HFFc6 (cell line): ENCODE measurements at places on chromosomes 1 and 21.

GRCh38 chr1:35642471-35642955 lies 1.2 kb upstream of the PSMB2 start:
- DNase-seq = peak; percentile 35

DNA sequence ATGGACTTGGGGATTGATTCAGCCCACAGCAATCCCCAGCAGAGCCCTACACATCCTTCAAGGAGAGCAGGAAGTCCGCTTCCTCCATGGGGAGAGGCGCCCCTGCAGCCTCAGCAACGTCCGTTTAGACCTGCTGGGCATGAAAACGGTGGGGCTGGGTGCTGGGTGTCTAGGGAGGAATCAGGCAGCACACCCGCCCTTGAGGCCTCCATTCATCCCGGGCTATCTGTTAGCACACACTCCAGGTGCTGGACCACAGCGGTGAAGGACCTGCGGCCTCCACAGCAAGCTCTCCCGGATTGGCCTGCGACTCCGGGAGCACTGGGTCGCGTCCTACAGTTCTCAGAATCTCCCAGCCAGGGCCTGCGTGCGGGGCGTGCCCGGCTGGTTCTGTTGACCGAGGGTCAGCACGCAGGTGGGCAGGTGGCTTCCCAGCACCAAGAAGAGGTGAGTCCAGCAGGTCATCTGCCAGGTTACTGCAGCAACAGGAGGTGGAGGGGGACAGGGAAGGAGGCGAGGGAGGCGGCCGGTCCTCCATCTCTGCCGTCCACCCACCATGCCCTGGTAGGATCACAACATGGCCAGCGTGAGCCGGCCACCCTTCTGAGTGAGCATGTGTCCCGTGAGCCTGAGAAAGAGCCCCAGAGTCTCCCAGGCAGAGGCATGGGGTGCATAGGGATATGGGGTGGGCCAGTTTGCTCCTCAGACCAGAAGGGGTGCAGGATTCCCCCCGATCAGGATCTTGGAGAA lies 96.6 kb downstream of the RIPK4 start:
- DNase-seq = no peak

GRCh38 chr1:2525572-2525919 lies 850 bp downstream of the PANK4 start:
- no peak for DNase-seq

DNA sequence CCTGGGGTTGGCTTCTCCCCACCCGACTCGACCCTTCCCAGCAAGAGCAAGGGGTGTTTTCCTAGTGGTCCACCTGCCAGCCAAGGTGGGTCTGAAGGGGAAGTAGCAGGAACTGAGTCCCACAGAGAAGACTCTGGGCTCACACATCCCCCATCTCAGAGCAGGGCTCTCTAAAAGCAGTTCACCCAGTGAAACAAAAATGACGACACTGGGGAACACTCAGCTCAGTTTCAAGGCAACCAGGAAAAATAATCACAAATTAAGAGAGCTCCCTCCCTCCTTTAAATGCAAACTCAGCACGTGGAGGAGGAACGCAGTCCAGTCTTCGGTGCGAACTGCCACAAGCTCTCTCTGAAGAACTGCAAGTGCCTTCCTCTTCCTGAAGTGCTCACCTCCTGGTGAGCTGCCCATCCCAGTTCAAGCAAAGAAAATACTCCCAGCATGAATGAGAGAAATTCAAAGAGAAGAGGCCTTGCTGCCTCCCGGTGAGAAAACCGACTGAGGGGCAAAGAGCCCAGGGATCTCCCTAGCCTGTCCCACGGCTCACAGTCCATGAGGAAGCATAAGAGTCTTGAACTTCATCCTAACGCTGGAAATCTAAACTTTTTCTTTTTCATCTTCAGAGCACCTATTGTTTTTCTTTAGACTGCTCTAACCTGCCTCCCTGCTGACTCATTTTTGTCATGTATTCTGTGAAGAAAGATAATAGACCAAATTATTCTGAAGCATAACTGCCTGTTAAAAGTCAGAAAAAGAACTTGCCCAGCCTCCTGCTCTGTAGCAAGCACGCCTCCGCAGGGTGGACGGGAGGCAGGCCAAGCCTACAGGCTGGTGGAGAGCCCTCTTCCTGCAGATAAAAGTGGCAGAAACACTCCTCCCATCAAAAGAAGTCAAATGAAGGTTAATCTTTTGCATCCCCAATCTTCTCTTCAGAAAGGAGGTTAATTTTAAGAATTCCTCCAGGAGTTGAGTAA lies 281.4 kb downstream of the HHIPL2 start:
- DNase-seq = no peak

DNA sequence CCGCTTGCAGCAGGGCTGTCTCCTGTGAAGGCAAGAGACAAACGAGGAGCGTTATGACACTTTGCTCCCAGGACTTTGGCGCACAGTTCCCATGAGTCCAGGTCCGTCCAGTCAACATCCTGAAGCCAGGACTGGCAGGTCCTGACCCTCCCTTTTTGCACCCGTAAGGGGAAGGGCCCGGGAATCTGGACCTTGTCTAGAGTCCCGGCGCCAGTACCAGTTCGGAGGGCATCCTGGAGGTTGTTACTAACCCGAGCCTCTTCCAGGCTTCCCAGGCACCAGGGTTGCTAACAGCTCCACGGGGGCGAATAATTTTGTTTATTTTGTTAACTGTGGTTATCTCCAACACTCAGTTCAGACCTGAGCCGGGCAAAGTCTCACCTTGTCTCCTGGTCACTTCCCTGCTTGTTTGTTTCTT lies 682 bp upstream of the RWDD3 start:
- peak; percentile 10 for DNase-seq

DNA sequence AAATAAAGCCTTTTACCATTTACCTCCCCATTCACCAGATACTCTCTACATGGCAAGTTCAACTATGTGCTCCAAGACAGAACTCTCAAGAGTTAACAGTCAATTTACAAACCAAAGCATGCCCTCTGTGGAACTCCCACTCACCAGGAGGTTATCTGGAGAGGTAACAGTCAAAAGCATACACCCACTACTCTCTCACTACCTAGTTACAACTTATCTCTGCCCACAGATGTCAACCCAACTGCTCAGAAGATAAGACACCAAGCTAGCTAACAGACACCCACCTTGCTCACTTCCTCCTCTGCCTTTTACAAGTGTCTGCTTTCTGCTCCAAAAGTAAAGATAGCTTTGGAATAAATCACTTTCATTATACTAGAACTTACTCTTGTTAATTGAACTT lies 131.0 kb downstream of the TRIM33 start:
- DNase-seq = no peak

- DNase-seq = no peak
Measured at GRCh38 chr1:198641501-198641900, 2.7 kb downstream of the PTPRC start.
